Right lung (tissue), 10 donors: ENCODE measurements at places on chromosomes 4 and X. TPM values are rescaled to one million over a fixed set of nuclear protein-coding genes. Genes with fewer than 3 reads are reported as not detected.

PABPC4L gene
- 11.8 TPM for polyA plus RNA-seq

PCSK1N gene
- 3.6 TPM for polyA plus RNA-seq

ARHGEF6 gene
- 18.7 TPM for polyA plus RNA-seq

PDE6B gene
- polyA plus RNA-seq, result 19.0 TPM

ADAM29 gene
- 0.17 TPM for polyA plus RNA-seq

NAA11 gene
- polyA plus RNA-seq, result not detected

CENPVL1 gene
- polyA plus RNA-seq, result not detected

DNA sequence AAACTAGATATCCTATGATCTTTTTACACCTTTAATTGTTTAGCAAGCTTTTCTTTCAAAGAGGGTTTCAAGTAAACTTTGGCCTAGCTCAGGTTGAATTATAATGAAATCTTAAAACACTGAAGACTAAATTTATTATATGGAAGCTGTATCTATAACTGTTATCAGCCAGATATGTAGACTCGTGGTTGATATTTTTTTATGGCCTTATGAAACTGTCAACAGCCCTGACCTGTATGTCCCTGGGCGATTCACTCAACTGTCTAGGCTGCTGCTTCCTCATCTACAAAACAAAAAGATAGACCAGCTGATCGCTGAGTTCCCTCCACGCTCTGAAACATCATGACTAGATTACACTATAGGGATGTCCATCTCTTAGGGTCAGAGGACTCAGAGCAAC is 21.2 kb upstream of the PDK3 start:
- DNase-seq, result no peak

DNA sequence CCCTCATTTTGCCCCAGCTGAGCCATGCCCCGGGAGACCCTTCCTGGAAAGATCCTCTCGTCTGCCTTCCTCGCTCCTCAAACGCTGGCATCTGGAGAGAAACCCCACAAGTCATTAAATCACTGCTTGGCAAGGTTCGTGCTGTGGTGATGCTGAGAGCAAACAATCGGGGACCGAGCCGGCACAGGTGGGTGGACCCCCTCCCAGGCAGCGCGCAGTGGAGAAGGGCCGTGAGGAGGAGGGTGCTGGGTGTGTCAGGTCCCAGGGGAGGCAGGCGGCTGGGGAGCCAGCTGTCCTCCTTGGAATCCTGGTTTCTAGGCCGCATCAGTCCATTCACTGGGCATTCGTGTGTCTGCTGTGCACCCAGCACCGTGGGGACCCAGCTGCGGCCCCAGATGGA is 64.9 kb upstream of the PSAPL1 start:
- no peak for DNase-seq

DNA sequence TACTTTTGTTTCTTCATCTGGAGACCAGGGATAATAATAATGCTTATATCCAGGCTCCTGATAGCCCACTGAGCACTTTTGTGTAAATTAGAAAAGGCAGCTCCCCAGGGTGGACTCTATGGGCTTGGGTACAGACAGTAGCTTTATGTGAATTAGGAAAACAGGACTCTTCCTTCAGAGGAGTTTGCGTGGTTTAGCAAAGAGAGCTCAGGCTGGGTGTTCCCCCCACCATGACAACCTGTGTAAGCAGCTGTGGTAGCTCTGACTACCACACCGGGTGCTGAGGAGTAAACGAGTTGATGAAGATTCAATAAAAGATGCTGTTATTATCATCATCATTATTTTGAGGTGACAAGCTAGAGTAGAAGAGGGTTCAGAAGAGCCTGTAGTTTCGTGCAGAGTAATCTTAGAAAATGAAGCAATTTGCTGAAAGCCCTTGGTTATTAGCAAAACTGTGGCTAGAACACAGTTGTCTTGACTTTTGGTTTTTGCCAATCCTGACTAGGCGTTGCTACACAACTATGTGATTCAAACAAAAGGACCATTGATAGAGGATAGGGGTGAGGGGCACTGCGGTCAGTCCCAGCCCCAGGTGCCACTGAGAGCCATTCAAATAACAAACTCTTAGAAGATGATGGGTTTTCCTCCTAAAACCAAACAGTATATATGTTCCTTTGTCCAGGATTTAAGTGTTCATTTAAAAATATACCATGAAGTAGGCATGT is 60.6 kb upstream of the LIMCH1 start:
- no peak for DNase-seq

DNA sequence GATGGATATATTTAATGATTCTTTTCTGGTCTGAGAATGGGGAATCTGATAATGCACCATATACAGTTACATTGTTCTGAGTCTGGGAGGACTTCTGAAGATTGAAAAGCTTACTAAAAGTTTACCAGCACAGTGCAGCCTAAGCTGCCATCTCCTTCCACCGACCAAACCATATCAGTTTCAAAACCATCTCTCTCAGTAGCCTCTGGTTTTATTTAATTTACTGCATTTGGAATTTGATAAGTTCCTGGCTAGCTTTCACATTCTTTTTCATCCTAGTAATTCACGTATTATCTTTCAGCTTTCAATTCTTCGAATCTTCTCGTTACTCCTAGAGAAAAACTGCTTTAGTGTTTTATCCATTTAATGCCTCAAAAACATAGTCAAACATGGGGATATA is 181.4 kb upstream of the HCCS start:
- no peak for DNase-seq

DNA sequence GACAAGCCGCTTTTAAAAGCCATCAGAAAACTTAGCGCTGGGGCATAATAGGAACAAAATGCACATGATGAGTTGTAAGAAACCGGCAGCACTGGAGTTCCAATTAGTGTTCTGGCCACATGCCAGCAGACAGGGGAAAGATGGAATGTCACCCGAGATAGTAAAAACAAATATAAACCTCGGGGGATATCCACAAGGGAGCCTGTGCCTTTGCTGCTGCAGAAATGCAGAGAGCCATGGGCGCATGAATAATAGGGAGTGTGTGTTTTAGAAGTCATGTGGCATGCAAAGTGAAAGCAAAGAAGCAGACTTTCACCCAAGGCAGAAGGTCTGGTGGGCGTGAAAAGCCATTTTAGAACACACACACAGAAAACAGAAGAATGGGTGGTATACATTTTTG is 19.1 kb downstream of the GPRASP3 start:
- DNase-seq, result no peak

DNA sequence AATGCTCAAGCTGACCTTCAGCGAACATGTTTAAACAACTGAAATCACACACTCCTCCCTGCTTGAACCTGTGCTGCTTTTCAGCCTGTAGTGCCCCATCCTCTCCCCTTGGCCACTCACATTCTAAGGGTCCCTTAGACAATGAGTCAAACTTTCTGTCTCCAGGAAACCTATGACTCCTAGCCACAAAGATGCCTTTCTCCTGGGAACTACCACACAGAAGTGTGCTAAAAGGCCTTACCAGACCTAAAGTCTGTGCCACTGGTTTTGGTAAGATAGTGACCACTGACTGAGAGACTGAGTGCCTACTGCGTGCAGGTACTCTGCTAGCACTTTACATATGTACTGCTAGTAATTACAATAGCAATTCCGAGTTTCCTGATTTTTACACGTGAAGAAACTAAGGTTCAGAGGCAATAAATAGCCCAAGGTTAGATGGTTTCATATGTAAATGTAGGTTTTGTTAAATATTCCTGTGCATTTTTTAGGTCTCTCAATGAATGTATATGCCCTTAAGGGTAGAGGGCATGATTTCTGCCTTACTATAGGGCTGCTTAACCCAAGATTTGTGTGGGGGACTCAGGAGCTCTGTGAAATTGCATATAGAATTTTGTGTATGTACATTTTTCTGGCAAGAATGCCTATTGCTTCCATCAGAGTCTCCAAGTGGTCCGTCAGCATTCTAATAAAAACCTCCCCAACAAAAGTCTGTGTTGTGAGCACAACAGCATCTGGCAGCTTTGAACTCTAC is 71.1 kb downstream of the NSG1 start:
- DNase-seq, result no peak

GRCh38 chr4:169540774-169541173 is 71.6 kb downstream of the NEK1 start:
- no peak for DNase-seq

DNA sequence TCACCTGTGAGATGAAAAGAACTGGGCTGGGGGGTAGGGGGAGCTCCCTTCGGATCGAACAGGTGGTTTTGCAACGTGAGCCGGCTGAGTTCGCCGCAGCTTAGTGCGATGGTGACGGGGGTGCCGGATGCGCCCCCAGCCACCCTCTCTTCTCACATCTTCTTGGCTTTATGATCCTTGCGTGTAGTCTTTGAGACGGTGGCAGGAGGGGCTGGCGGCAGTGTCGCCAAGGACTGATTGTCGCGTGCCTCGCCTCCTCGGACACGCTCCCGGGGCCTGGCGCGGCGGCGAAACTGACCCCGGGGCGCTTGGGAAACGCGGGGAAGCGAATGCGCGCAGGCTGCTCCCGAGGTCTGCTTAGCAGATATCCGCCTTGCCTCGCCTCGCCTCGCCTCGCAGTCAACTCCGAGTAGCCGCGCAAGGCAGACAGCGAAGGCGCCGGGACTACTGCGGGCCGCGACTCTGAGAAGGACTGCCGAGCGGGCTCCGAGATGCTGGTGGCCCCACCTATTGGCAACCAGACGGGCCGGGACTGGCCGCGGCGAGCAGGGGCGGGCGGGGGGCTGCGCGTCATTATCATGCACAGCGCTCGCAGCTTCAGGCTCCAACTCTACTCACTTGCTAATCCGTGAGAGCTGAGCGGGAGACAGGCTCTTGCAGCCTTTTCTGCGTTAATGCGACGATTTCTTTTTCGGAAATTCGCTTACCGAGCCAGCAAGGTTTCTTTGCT is 1.5 kb downstream of the GRID2 start:
- peak; percentile 45 for DNase-seq

- DNase-seq, result no peak
Observed at GRCh38 chrX:85590638-85591037, 211.2 kb upstream of the POF1B start.

DNA sequence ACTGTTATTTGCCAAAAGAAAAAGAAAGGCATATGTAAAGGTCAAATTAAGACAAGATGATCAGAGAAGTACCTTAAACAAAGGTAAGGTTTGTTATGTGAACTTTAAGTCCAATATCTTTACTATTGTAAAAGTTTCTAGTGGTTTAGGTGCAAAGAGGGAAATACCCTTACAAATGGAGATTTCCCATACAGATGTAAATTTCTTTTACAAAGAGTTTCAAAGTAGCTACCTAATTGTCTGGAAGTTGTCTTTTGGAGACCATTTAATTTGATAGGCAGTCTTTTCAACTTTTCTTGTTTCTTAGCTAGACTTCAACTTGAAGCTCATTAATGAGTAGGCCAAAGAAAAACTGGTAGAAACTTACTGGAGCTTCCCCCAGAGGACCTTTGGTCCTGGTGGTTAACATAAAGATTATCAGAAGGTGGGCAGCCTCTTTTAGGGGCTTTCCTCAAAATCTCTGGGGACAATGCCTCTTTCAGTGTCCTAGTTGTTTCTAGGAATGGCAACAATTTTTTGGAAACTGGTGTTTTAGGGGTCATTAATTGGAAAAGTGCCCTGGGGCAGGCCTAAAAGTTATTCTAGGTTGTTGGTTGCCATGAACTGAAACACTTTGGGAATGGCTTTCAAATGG is 297.3 kb downstream of the GUCY2F start:
- no peak for DNase-seq

DNA sequence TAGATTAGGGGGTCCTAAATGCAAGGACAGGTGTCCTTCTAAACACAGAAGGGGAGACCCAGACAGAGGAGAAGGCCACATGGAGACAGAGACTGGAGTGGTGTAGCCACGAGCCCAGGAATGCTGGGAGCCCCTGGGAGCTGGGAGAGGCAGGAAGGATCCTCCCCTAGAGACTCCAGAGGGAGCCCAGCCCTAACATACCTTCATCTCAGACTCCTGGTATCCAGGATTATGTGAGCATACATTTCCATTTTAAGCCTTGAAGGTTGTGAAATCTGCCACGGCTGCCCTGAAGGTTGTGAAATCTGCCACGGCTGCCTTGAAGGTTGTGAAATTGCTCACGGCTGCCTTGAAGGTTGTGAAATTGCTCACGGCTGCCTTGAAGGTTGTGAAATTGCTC is 148.4 kb downstream of the ASMT start:
- DNase-seq, result no peak

DNA sequence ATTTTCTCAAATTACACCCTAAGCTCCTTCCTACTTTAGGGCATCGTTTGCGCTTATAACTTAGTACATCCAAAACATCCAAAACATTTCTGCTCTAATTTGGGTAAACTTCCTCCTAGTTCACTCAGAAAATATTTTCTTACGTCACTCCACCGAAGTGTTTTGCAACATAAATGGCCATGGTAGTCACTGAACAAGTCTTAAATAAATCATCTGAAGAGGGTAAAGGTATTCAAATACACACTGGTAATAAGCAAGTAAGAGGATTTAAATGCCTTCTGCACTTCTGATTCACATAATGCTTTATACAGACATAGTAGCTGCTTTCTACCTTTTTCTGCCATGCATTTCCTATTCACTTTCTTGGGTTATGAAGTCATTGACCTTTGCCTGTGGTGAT is 991.9 kb downstream of the NLGN4X start:
- DNase-seq, result peak; percentile 0

- no peak for DNase-seq
Observed at GRCh38 chr4:98993419-98994071, 2.0 kb upstream of the METAP1 start.

- no peak for DNase-seq
Observed at GRCh38 chr4:138645289-138645688, 370.3 kb upstream of the NOCT start.

DNA sequence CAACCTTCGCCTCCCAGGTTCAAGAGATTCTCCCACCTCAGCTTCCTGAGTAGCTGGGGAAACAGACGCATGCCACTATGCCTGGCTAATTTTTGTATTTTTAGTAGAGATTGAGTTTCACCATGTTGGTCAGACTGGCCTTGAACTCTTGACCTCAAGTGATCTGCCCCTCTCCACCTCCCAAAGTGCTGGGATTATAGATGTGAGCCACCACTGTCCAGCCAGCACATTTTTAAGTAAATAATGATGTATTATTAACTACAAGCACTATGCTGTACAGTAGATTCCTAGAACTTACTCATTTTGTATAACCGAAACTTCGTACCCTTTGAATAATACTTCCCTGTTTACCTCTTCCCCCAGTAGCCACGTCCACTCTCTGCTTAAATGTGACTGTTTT is 96.0 kb upstream of the GABRG1 start:
- no peak for DNase-seq

DNA sequence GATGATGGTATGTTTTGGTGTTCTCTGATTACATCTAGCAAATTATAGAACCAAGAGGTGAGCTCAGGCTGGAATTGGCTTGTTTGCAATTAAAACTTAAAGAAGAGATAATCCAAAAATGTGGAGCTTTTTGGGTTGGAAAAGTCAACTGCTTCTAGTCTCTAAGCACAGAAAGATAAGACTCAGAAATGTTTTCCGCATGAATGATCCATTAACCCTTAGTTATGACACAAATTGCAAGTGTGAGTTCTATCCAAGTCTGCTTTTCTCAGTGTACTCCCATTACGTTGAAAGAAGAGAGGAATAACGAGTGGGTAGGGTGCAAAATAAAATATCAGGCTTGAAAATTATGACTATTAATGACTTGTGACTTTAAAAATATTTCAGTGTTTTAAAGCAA is 38.5 kb downstream of the HPGD start:
- DNase-seq, result no peak

DNA sequence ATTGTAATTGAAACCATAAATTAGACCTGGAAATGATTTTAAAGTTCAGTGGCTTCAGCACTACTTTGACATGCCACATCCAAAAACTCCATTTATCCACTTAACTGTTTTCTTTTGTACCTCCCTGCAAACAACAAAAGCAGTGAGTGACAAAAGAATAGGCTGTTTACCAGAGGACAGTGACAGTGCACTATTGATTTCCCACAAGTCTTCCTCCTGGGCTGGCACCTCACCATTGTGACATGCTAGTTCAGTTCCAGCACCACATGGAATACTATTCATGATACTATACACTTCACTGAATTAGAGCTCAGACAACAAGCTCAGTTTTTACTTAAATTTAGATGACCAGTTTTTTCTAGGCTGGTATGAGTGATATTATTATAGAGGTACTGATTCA is 29.3 kb downstream of the MOSPD2 start:
- DNase-seq, result no peak
